G401 (cell line): ENCODE measurements at places on chromosomes 3 and 15. TPM values are rescaled to one million over a fixed set of nuclear protein-coding genes. Genes with fewer than 3 reads are reported as not detected.

The SNTN gene
- not detected in 2 replicates for total RNA-seq

The IRAK2 gene
- total RNA-seq: 2.4 and 2.5 TPM in 2 replicates

The CHRM5 gene
- 0.18 TPM in 1 of 2 replicates, not detected in the other for total RNA-seq

The DNAH12 gene
- total RNA-seq: not detected in 2 replicates

- DNase-seq: peak; percentile 7
These were observed 1.4 kb downstream of the DUT start for GRCh38 chr15:48332642-48333034.

GRCh38 chr3:142586803-142587406 lies 8.4 kb upstream of the ATR start:
- peak; percentile 63 for DNase-seq

DNA sequence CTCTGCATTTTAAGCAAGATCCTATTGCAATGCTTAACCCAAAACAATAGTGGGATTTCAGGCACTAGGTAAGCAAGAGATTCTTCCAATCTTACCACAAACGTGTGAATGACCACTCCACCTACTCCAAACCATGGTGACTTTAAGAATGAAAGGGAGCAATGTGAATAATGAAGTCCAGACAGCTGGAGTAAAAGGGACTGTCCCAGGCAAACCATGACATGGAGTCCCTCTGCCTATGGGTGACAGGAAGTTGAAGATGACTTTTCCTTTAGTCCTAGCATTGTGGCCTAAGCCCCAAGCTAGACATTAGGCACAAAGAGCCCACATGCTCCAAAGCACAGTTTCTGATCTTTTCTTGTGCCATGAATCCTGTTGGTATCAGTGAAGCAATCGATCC lies 179.0 kb downstream of the SHQ1 start:
- DNase-seq: no peak

- DNase-seq: peak; percentile 83
These were observed at the start of gene XXYLT1 for GRCh38 chr3:195270817-195271409. XXYLT1 (minus strand) TSS chr3:195271159; CDS start chr3:195271058, 101 bp downstream.

DNA sequence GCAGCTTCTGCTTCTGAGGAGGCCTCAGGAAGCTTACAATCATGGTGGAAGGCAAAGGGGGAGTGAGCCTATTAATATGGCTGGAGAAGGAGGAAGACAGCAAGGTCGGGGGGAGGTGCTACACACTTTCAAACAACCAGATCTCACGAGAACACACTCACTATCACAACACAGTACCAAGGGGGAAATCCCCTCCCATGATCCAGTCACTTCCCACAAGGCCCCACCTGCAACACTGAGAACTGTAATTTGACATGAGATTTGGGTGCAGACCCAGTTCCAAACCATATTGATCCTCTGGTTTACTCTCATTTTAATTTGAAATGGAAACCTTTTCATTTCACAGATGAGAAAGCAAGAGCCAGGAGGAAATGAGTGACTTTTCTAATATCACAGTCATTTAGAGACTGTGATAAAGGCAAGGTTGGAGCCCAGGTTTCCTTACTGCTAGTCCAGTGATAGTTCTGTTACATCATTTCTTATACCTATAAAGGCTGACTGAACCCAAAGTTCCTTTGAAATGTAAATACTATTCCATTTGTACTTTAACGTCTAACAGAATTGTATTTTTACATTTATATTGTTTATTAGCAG lies 105.8 kb upstream of the GAP43 start:
- no peak for DNase-seq

- peak; percentile 7 for DNase-seq
These were observed 815.1 kb downstream of the VGLL3 start for GRCh38 chr3:86175593-86176444.

- no peak for DNase-seq
These were observed 381.8 kb downstream of the NAALADL2 start for GRCh38 chr3:175240921-175241320.

- DNase-seq: no peak
These were observed 97.7 kb downstream of the RPL39L start for GRCh38 chr3:187041362-187042307.

DNA sequence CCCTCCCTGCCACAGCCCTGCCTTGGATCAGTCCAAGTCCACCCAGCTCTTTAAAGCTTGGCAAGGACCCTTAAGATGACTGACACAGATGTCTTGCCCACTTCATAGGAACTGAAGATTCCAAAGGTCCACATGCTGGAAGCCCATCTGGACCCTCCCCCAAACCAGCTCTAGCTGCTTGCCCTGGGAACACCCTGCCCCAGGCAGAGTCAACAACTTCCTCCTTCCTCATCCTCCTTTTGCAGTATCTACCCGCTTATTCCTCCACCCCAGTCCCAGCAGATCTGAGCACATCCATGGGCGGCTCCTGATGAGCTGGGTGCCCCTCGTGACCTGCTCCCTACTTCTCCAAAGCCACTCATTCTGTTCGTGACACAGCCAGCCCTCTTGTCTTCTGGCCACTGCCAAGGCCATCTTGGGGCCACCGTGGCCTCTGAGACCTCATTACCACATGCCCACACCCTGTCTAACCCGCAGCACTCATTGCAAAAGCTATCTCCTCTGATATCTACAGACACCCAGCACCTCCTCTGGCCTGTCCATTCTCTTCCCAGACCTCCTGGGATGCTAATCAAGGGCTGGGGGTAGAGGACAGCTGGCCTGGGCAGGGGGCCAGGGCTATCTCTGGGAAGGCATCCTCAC lies 2.0 kb upstream of the PFKFB4 start:
- DNase-seq: no peak

DNA sequence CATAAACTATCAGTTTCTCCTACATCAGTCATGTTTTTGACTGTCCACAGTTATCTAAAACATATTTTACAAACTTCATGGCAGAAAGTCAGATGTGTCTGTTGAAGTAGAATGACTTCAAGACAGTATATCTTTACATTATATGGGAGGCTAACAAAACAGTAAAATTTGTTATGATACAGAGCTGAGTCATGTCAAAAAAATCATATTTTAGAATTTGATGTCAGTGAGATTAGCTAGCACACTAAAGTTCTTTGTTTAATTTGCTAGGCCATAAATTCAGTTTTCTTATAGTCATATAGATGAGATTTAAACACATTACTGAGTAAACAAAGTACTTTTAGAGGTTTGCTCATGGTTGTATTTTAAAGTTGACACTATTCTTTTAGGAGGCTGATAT lies 80.3 kb upstream of the IGSF10 start:
- no peak for DNase-seq
